ENCODE measurements at places on chromosomes 7 and 10.

DNA sequence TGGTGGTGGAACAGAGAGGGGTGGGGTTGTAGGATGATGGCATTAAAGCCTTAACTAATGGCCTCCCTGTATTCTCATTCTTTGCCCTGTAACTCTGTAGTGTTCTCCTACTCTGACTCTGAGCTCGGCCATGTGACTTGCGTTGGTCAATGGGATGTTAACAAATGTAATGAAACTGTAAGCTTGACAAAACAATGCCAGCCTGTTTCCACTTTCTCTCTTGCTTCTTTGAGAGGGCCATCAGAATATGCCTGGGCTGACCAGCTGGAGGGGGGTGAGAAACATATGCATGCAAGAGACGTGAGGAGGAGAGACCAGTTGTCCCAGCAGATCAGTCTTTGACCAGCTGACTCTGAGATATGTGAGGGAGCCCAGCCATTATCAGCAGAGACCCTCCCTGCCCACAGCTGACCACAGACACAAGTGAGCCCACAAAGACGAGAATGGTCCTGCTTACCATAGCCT, 100.6 kb downstream of the ICA1 start:
- no peak for DNase-seq

DNA sequence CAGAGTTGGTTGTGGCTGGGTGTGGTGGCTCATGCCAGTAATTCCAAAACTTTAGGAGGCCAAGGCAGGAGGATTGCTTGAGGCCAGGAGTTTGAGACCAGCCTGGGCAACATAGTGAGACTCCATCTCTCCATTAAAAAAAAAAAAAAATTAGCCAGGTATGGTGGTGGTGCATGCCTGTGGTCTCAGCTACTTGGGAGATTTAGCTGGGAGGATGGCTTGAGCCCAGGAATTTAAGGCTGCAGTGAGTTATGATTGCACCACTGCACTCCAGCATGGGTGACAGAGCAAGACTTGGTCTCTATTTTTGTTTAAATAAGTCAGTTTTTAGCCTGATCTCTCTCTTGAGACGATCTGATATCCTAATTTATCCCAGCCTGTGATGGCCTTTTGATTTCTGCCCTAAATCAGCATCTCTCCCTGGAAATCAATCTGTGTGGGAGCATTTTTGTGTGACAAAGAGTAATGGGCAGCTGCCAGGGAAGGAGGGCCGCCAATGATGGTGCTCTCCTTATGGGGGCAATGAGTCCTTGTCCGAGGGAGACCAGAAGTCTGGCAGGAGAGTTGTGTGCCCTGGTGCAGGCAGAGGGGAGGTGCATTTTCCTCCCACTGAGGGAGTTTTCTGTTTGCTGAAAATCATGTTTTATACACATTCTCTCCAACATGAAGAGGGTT, 111.0 kb downstream of the NRP1 start:
- peak; percentile 71 for DNase-seq

GRCh38 chr10:7108141-7108540, 302.7 kb downstream of the SFMBT2 start:
- no peak for DNase-seq

GRCh38 chr10:103921248-103921647, 3.3 kb upstream of the STN1 start:
- DNase-seq: no peak

DNA sequence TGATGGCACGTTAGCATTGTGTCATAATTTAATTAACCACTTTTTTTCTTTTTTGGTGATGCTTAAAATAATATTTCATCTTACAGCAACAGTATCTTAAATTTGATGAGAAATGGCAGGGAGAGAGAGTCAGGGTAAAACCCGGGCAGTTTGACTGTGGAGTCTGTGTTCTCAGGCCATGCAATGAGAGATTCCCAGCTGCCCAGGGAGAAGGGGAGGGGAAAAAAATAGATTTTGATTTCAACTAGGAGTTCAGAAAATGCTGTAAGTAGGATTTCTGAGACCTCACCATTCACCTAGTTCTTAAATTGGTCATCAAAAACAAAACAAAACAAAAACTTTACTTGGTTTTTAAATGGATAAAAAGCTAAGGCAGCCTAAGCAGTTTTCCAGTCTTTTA, 37.4 kb upstream of the XPNPEP1 start:
- no peak for DNase-seq

DNA sequence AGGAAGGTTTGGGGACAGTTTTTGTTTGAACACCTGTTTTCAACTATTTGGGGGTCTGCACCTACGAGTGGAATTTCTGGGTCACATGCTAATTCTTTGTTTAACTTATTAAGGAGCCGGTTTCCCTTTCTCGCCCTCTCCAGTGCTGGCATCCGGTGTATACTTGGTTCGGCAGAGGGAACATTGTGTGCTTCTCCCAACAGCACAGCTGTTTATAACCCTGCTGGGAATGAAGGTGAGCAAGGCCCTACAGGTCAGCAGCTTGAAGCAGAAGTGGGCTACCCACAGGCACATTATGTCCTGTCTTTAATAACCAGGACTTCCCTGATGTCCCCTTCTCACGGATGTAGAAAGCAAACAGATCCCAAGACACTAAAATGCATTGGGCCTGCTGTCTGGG, 87.5 kb upstream of the PDCD4 start:
- no peak for DNase-seq

DNA sequence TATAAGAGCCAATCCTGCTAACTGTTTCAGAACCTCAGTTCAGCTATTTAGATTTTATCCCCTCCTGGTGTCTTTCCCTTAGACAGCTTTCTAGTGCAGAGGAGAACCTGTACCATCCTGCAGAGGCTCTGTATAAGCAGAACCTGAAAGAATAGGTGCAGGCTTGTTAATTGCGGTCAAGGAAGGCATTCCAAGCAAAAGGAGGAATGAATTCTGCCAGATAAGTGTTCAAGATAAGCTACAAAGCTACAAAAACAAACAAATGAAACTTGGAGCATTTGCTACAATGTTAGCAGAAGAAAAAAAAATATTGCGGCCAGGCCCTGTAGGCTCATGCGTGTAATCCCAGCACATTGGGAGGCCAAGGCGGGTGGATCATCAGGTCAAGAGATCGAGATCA, 32.6 kb upstream of the AGMO start:
- DNase-seq: no peak

- no peak for DNase-seq
Measured at GRCh38 chr7:107980171-107980570, 22.8 kb downstream of the LAMB1 start.

DNA sequence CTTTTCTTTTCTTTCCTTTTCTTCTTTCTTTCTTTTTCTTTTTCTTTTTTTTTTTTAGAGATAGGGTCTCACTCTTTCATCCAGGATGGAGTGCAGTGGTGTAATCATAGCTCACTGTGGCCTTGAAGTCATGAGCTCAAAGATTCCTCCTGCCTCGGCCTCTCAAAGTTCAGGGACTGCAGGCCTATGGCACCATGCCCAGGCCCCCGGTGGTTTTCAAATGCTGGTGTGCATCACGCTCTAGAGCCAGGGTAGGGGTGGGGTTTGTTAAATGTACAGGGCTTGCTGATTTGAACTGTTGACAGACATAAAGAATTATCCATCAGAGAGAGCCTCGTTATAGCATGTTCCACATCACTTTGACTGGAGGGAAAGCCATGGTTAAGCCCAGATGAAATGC, 5.8 kb downstream of the MINDY4 start:
- DNase-seq: no peak
